Activated T-cell treated with anti-CD3 and anti-CD28 coated beads, Interleukin-2, amount 50 U/mL, for 72 hours (primary cell): ENCODE measurements at places on chromosomes 3 and 15.

- no peak for DNase-seq
Measured at GRCh38 chr3:124923833-124924232, 10.7 kb downstream of the MUC13 start.

DNA sequence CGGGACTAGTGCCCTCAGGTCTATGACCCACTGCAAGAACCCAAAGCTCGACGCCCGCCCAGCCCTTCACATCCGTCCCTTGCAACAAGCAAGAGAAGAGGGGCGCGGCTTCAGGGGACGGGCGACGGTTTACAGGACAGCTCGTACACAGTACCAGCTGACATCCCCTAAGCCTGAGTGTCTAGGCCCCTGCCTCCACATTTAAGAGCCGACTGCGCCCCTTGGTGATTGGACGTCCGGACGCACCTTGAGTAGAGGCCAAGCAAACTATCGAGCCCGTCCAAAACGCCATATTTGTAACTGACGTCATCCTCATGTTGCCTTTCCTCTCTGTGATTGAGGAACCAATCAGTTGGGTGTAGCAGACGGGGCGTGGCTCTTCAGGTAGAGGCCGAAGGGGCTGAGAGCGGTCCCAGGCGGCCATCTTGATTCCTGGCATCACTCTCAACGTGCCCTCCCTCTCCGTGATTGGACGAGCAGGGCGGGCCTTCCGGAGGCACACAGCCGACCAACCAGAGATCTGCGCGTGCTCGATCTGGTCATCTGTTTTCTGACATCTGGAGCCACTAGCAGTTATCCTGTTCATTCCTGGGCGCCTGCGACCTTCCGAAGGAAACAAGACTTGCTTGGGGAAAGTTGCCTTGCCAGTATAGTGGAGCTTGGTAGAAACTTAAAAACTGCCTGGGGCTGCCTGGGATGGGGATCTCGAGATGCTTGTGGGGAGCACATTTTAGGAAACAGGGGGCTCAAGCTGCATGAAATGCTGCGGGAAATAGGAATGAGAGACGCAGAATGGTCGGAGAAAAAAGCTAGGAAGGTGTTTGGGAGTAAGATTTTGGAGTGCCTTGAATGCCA lies 4.0 kb upstream of the RPL14 start:
- DNase-seq: peak; percentile 98

DNA sequence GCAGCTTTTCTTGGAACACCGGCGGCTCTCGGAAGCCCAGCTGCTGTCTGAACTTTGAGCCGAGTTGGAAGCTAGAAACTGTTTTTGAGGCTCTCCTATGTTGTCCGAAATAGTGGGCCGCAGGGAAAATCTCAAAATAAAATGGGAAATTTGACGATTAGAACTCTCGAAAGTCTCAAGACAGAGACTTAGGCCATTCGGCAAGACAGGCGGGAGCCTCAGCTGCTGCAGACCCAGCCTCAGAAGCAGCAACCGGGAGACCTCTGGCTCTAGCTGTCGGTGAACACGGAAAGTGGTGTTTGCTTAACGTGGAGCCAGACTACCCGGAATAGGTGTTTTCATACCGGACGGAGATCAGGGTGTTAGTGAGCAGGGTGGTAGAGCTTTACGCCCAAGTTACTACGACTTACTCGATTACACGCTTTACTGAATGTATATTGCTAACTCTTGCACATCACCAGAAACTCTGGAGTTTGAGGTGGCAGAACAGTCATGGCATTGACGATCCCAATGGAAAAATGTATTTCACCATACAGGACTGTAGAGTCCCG lies 357 bp upstream of the MAN2C1 start:
- DNase-seq: no peak

DNA sequence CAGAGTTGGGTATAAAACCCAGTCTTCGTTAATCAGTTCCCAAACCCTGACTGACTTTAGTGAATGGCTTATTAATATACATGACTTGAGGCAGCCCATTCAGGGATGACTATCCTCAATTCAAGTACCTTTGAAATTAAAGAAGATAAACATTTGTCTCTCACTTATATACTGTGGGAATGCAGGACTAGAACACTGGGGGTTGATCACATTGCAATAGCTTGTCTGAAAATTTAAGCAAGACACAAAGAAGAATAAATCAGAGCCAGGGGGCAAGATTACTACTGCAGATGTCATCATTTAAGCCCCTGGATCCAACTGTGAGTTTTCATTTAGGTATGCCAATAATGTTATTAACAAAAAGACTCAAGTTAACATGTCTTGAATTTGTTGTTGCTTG lies 647.7 kb downstream of the ZPLD1 start:
- no peak for DNase-seq

GRCh38 chr15:85905751-85906450 lies 111.2 kb upstream of the KLHL25 start:
- DNase-seq: no peak

- no peak for DNase-seq
Measured at GRCh38 chr15:96767703-96768434, 437.4 kb downstream of the NR2F2 start.

DNA sequence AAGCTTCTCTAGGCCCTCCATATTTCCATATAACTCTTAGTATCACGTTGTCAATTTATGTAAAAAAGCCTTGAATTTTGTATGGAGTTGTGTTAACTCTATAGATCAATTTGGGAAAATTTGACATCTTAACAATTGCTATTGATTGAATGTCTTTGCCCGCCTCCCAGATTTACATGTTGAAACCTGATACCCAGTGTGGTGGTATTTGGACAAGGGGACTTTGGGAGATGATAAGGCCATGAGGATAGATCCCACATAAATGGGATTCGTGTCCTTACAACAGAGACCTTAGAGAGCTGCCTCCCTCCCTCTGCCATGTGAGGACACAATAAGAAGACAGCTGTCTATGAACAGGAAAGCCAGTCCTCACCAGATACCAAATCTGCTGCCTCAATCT lies 21.1 kb upstream of the TNK2 start:
- DNase-seq: no peak

- DNase-seq: peak; percentile 32
Measured at GRCh38 chr3:72678867-72679266, 169.4 kb downstream of the SHQ1 start.

DNA sequence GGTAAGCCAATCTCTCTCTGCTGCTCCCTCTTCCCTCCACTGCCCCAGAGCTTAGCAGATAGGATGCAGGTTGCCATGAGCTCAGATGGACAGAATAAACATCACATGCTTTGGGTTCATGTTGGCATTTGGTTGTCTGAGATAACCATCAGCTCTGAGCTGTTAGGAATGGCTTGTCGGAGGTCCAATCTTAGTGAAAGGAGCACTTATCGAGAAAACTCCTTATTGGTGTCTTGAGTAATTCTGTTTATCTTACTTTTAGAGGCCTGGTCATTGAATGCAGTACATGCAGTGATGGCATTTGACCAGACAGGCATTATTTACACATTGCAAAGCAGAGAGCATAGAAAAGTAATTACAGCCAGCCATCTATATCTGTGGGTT lies 99.7 kb downstream of the CEMIP start:
- no peak for DNase-seq

DNA sequence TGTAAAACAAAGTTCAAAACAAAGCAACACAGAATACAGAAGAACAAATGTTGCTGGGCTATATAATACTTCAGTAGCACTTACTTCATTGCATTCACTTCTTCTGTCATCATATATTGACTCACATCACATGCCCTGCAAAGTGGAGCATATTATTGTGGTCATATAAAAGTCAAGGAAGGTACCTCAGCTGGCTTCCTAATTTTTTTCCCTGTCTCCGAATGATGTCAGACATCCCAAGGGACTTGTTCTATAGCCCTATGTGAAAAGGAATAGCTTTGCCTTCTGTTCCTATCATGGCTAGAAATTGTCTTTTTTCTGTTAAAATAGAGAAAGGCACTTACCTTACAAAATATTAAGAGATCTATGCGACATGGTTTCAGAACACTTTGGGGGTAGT lies 109.4 kb downstream of the LRTM1 start:
- DNase-seq: no peak

- DNase-seq: no peak
Measured at GRCh38 chr3:4322635-4323034, 19.5 kb downstream of the SETMAR start.

- DNase-seq: no peak
Measured at GRCh38 chr3:123282461-123282860, 80.7 kb downstream of the SEC22A start.

DNA sequence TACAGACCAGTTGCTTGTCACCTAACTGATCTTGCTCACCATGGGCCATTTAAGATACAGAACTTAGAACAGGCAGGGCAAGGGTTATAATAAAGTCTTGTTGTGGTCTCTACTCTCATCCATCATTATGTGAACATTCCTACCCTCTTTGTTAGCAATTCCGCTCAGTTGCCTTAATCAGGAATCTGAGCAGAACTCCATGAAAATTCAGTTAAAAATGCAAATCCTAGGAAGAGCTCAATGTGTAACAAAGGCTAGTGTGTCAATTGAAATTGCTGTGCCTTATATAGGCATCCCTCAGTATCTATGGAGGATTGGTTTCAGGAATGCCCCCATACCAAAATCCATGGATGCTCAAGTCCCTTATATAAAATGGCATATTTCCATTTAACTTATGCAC lies 44.5 kb downstream of the CP start:
- DNase-seq: no peak

DNA sequence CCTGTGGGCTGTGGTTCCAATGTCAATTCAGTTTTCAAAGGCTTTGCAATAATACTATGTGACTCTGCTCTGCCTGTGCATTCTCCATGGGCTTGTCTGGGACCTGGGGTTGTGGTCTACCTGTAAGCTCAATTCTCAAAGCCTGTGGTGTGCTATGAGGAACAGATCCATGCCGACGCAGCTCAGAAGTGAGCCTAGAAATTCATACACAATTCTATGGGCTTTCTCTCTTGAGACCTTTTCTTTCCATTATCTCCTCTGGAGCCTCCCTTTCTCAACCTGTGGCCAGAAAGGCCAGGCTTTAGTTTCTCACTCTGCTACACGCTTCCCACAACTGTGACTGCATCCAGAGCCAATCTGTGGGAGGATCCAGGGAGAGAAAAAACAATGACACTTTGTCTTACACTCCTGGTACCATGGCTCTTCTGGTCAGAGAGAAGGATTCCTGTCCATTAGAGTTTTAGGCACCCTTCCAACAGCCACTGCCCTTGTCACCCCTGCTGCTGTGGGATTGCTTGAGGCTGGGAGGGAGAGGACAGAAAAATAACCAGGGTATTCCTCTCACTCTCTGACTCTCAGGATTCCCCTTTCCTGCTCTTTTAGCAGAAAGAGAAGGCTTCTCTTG lies 34.1 kb upstream of the KLF13 start:
- no peak for DNase-seq

GRCh38 chr15:89150762-89151664 lies 62.8 kb downstream of the ABHD2 start:
- DNase-seq: no peak

- DNase-seq: no peak
Measured at GRCh38 chr15:62792986-62793751, 249.4 kb upstream of the TPM1 start.

DNA sequence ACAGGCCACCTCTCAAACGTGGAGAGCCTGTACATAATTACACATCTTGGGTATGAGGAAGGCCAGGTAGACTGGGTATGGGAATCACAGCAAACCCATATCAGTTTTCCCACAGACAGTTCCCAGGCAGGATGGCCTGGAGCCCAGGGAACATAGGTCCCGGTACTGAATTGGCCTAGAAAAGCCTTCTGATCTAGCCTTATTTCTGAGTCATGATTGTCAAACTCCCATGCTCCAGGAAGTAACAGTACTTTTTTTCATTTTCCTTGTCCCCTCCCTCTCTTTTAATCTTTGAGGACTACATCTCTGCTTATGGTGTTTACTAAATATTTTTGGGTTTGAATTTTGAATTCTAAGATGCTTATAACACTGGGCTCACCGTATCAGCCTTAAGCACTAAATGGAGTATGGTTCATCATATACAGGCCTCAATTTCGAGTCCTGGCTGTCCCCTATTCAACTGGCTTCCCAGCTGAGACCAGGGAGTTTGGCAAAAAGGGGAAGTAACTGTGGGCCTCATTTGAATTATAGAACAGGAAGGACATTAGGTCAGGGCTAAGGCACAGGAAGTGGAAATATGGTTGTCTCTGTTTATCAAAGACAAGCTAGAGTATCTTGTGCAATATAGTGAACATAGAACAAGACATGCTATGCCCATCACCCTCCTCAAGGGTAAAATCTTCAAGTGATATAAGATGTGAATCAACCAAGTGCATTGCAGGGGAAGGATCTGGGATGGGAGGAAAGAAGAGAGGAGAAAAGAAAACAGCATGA lies 494.6 kb downstream of the NTRK3 start:
- DNase-seq: no peak

DNA sequence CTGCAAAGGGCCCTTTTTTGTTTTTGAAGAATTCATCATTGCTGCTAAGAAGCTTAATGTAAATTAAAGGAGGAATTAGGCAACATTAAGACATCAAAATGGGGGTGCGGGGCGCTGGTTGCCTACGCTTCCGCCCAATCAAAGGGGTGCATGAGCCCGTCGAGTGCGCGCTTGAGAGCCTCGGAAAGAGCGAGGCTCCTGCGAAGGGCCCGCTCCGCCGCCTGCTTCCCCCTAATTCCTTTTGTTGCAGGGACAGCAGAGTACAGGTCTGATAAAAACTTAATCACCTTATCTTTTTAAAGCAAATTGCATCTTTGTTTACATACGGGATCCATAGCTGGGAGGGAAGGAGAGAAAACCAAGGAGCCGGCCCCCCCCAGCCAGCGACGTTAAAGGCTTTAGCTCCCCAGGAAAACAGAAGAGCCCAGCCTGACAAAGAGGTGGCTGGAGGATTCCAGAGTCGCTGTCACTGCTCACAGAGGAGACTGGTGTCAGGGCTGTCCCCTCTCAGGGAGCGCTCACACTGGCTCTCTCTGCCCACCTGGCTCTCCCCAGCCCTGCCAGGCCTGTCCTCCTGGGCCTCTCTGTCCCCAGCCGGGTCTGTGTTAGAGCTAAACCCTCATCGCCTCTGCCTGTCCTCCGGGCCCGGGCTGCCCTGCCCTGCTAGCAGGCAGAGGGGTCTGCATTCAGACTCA lies 67.3 kb downstream of the DNAJB8 start:
- DNase-seq: no peak

GRCh38 chr3:112377568-112378071 lies 44.7 kb downstream of the CD200 start:
- DNase-seq: no peak

GRCh38 chr3:29686889-29687592 lies 406.2 kb downstream of the RBMS3 start:
- no peak for DNase-seq

DNA sequence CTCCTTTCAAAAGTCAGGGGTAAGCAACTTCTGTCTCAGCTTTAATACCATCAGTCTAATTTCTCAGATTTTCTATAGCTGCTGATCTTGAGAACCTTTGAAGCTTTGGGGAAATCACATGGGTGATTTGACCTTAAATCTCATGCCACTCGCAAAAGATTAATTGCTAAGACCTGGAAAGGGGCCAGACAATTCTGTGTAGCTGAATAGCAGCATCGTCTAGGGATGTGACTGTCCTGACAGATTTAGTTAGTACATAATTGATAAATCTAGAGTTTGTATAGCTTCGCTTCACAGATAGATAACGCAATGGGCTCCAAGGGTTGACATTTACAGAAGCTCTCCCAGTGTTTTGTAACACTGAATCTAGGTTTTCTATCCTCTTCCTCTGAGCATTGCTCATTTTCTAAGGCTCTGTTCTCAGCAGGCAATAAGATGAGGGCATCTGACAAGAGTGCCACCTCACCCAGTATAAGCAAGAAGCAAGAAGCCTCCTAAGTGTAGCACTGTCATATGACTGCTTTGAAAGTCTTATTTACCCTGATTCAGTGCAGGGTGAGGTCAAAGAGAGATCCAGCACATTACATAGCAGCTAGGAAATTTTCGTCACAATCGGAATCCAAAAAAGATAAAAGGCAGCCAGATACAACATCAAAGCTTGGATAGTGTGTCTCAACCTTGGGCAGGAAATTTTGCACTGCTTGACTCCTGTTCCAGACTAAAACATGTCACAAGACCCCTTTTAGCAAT lies 47.7 kb upstream of the DUT start:
- DNase-seq: no peak
